Cortex of kidney (tissue), 1 donor: ENCODE measurements at places on chromosomes 5 and 9.

DNA sequence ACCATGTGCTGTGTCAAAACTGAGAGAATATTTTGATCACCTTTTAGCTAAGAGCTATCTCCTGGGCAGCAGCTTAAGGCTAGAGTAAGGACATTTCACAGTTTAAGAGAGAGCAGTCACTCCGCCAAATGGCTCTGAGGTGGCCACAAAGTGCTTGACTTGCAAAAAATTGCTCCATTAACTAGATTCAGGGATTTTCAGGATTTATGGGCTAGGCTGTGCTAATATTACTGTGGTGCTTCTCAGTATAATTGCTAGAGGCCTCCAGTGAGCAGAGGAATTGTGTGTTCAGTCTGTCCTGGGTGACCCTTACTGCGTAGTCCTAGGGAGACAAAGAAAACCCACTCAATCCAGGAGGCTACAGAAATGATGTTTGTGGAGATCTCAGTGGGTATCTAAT, 65.2 kb downstream of the PALM2AKAP2 start:
- DNase-seq = no peak

DNA sequence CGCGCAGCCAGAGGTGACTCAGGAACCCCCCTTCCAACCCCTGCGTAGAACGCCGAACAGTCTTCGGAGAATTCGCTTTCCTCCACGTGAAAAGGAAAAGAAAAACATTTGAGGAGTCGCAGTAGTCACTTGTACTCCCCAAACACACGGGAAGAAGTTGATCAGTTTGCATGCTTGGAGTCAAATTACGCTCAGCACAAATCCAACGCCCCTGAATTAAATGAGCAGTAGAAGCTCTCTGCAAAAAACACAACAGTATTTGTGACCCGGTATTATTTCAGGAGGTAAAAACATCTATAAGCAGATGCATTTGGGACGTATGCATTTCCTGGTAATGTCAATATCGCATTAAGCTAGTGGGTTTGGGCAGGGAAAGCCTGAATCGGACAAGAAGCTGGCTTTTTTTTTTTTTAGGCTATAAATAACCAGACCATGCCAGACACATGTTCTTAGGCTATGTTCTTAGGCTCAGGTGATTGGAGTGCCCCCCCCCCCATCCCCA, 854 bp upstream of the ARL15 start:
- no peak for DNase-seq

GRCh38 chr9:122975196-122975595, 34.4 kb downstream of the RABGAP1 start:
- no peak for DNase-seq

DNA sequence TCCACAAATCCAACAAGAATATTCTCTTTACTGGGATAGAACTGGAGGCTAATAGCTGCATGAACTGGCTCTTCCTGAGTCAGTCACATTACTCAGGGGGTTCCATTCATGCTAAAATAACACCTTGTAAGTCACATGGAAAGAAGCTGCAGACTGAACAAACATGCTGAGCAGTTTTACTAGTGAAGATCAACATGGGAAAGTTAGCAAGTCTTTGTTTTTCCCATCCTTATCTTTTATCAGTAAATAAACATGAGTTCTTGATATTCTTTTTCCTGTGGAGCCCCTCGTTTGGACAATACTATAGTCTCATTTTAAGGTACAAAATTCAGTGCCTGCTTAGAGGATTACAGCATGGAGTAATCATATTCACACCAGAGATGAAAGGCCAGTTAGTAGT, 43.7 kb upstream of the TEK start:
- no peak for DNase-seq

DNA sequence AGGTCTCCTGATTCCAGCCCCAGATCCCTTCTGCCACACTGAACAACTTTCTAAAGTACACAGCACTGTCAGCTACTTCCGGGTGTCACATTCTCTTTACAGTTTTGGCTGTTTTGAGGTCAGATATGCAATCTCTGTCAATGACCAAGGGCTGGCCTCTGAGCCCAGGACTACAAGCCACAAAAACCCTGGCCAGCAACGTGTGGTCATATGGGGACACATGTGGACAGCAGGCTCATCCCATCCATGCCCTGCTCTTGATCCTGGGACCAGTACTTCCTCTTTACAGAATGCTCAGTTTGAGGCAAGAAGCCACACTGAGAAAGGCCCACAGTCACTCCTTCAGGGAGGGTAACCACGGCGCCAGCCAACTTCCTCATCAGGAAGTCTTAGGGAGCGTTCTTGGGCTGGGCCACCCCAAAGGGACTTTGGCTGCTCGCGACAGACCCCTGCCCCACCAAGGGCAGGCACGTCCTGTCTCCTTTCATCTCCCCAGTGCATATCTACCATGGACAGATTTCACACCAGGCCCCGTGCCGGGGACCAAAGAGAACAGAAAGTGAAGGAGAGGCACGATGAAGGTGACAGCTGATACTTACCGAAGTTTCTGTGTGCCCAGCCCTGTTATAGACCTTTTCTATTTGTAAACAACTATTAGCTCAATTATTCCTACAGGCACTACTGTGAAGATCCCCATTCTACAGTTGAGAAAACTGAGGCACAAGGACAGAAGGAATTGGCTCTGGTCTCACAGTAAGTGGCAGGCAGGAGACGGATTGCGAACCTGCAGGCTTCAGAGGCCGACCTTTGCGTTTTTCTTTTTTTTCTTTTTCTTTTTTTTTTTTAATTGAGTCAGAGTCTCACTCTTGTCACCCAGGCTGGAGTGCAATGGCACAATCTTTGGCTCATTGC, 37.3 kb downstream of the STK10 start:
- DNase-seq = no peak
